ENCODE measurements at places on chromosomes 2 and 18.
A peak's percentile ranks its signal among the peaks of the same experiment; 100 is the strongest.

- peaks cover 12% of the 10 kb centered on the region for H3K4me1 ChIP-seq
- H3K27ac ChIP-seq, result no peak overlapping the region
- no peak for DNase-seq
- H3K36me3 ChIP-seq, result no peaks in the 10 kb centered on the region
- H3K4me3 ChIP-seq, result no peak overlapping the region
Observed at GRCh38 chr2:147137711-147138110, 707.1 kb upstream of the ACVR2A start.

DNA sequence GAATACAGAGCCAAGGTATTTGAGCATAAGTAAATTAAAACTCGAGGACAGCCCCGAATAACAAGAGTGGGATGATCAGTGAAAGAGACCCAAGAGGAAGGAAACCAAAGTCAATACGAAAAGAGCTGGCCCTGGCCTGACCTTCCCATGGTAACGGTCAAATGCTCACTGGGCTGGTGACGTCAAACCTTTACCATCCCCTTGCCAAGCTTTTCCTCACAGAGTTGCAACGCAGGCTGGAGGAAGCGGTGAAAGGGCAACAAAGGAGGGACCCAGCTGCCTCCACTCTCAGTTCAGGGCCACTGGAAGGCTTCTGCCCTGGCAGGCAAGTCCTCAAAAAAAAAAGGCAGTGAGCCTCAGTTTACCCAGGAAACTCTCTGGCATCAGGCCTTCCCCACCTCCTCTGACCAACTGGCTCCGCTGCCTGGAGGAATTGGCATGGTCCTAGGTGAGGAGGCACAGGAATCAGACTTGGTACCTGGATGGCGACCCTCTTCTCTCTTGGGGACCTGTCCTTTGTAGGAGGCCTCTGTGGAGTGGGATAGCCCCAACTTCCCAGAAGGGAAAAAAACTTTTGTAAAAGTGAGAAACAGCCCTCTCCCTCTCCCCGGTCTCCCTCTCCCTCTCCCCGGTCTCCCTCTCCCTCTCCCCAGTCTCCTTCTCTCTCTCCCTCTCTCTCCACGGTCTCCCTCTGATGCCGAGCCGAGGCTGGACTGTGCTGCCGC lies 212.4 kb downstream of the ANAPC1 start:
- H3K36me3 ChIP-seq, result peaks cover 6% of the 10 kb centered on the region
- H3K4me3 ChIP-seq, result no peak overlapping the region
- DNase-seq, result peak; percentile 59
- H3K27ac ChIP-seq, result peak overlapping the region; percentile 77

- H3K36me3 ChIP-seq, result peaks cover 5% of the 10 kb centered on the region
- no peak overlapping the region for H3K4me3 ChIP-seq
- peaks cover 13% of the 10 kb centered on the region for H3K4me1 ChIP-seq
- H3K27ac ChIP-seq, result no peak overlapping the region
- no peak for DNase-seq
- peaks cover 15% of the 10 kb centered on the region for H3K27me3 ChIP-seq
Observed at GRCh38 chr2:47654790-47655562, 128.0 kb upstream of the MSH6 start.

- peaks cover 38% of the 10 kb centered on the region for H3K4me1 ChIP-seq
- H3K36me3 ChIP-seq, result peaks cover 16% of the 10 kb centered on the region
- peak; percentile 71 for DNase-seq
- peak overlapping the region; percentile 79 for H3K27ac ChIP-seq
Observed at GRCh38 chr2:68832233-68832869, 38.8 kb downstream of the BMP10 start.

DNA sequence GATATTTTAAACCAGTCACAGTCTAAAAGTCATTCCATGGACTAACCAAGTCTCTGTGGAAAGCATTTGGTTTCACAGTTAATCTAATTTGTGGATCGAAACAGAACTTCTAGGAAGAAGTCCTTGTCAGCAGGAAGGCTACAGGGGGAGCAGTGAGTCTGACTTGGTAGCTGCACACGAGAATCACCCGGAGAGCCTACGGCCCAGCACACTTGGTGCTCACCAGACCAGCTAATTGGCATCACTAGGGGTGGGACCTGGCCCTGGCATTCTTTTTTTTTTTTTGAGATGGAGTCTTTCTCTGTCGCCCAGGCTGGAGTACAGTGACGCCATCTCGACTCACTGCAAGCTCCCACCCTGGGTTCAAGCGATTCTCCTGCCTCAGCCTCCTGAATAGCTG lies 97.7 kb downstream of the ZNF532 start:
- DNase-seq, result no peak
- H3K4me3 ChIP-seq, result no peak overlapping the region
- H3K27me3 ChIP-seq, result no peaks in the 10 kb centered on the region
- H3K27ac ChIP-seq, result no peak overlapping the region
- H3K4me1 ChIP-seq, result peaks cover 5% of the 10 kb centered on the region

DNA sequence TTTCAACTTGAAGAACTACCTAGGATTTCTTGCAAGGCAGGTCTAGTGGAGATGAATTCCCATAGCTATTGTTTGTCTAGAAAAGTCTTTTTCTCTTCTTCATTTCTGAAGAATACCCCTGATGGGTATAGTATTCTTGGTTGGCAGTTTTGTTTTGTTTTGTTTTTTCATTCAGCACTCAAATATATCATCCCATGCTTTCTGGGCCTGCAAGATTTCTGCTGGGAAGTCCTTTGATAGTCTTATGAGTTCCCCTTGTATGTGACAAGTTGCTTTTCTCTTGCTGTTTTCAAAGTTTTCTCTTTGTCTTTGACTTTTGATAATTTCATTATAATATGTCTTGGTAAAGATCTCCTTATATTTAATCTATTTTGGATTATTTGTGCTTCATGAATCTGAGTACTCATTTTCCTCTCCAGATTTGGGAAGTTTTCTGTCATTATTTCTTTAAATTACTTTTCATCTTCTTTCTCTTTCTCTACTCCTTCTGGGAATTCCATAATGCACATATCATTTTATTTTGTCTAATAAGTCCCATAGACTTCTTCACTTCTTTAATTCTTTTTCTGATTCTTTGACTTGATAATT lies 101.5 kb downstream of the DSC3 start:
- H3K36me3 ChIP-seq, result no peaks in the 10 kb centered on the region
- H3K27ac ChIP-seq, result no peak overlapping the region
- no peak for DNase-seq
- no peaks in the 10 kb centered on the region for H3K27me3 ChIP-seq

GRCh38 chr2:19580264-19580663 lies 221.8 kb upstream of the OSR1 start:
- H3K27me3 ChIP-seq, result no peaks in the 10 kb centered on the region
- no peaks in the 10 kb centered on the region for H3K36me3 ChIP-seq
- no peak overlapping the region for H3K27ac ChIP-seq

DNA sequence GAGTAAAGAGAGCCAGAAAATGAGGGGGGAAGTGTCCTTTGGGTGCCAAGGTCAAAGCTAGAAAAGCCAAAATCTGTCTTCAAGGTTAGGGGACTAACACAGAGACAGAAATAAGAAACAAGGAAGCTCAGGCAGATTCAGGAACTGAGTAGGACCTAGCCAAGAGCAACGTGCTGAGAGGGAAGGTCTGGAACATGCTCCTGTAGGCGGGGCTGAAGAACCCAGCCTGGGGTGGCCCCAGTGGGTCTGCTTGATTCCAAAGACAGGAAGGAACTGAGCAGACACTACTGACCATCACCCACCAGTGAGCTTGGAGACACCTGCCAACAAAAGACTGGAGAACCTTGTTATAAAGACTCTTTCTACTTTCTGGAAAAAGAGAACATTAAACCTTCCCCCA lies 105.1 kb downstream of the SP3 start:
- H3K36me3 ChIP-seq, result no peaks in the 10 kb centered on the region
- no peaks in the 10 kb centered on the region for H3K27me3 ChIP-seq
- no peak overlapping the region for H3K4me3 ChIP-seq

- no peaks in the 10 kb centered on the region for H3K4me1 ChIP-seq
- H3K4me3 ChIP-seq, result no peak overlapping the region
- no peak for DNase-seq
- H3K36me3 ChIP-seq, result no peaks in the 10 kb centered on the region
- H3K27ac ChIP-seq, result no peak overlapping the region
Observed at GRCh38 chr2:129742415-129743180, 236.9 kb upstream of the RAB6C start.

GRCh38 chr2:88832311-88832991 lies 141.0 kb downstream of the RPIA start:
- no peak overlapping the region for H3K4me3 ChIP-seq
- no peak for DNase-seq
- no peaks in the 10 kb centered on the region for H3K4me1 ChIP-seq
- H3K27ac ChIP-seq, result no peak overlapping the region

DNA sequence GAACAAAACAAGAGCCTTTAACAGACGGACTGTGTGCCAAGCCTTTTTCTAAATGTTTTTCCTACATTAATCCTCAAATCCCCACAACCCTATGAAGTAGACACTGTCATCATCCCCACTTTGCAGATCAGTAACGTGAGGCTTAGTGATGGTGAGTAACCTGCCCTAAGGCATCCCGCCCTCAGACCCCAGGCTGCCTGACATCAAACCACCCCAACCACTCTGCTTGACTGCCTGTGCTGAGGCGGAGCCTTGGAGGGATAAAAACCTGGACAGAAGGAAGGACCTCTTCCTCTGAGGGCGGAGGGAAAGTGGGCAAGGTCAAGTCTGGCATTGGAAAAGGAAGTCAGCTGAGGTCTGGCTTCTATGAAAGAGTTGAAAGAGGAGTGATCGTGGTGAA lies 104.6 kb downstream of the SP3 start:
- no peak overlapping the region for H3K4me3 ChIP-seq
- no peak for DNase-seq
- H3K36me3 ChIP-seq, result no peaks in the 10 kb centered on the region
- peaks cover 5% of the 10 kb centered on the region for H3K4me1 ChIP-seq
- H3K27ac ChIP-seq, result no peak overlapping the region

GRCh38 chr2:188695953-188696352 lies 278.2 kb upstream of the COL3A1 start:
- H3K36me3 ChIP-seq, result no peaks in the 10 kb centered on the region
- peaks cover 24% of the 10 kb centered on the region for H3K4me1 ChIP-seq

DNA sequence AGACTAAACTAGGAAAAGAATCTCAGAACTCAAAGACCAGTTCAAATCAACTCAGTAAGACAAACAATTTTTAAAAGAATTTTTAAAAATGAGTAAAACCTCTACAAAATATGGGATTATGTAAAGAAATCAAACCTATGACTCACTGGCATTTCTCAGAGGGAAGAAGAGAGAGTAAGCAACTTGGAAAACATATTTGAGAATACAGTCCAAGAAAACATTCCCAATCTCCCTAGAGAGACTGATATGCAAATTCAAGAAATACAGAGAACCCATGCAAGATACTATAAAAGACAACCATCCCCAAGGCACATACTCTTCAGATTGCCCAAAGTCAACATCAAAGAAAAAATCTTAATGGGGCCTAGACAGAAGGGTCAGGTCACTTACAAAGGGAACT lies 162.7 kb downstream of the WDPCP start:
- no peaks in the 10 kb centered on the region for H3K36me3 ChIP-seq
- no peak overlapping the region for H3K4me3 ChIP-seq
- DNase-seq, result no peak
- H3K27ac ChIP-seq, result no peak overlapping the region
- H3K4me1 ChIP-seq, result no peaks in the 10 kb centered on the region

DNA sequence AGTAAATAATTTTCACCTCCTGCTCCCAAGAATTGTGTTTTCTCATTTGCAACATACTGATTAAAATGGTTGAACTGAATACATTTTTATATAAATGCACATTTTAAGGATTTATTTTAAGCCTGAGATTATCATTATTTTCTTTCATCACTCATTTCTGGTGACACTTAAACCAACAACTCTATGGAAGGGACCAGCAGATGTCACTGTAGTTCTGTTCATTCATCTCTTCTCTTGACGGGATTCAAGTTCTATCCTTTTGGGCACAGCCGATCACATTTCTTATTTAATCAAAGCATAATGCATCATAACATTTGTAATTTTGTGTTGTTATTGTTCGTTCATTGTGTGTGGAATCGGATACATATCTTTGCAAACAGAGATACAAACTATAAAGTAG lies 417.9 kb downstream of the HRH4 start:
- no peak for DNase-seq
- H3K36me3 ChIP-seq, result no peaks in the 10 kb centered on the region
- H3K27ac ChIP-seq, result no peak overlapping the region
- H3K27me3 ChIP-seq, result peaks cover 80% of the 10 kb centered on the region
- no peaks in the 10 kb centered on the region for H3K4me1 ChIP-seq

- no peaks in the 10 kb centered on the region for H3K4me1 ChIP-seq
- H3K4me3 ChIP-seq, result no peak overlapping the region
- no peak for DNase-seq
- no peaks in the 10 kb centered on the region for H3K27me3 ChIP-seq
Observed at GRCh38 chr2:162174746-162175145, 22.7 kb upstream of the GCG start.

- H3K4me1 ChIP-seq, result no peaks in the 10 kb centered on the region
- no peaks in the 10 kb centered on the region for H3K27me3 ChIP-seq
- DNase-seq, result no peak
- H3K36me3 ChIP-seq, result no peaks in the 10 kb centered on the region
- H3K4me3 ChIP-seq, result no peak overlapping the region
- H3K27ac ChIP-seq, result no peak overlapping the region
Observed at GRCh38 chr2:114265261-114265660, 177.2 kb upstream of the DPP10 start.

GRCh38 chr2:59046401-59047372 lies 805.6 kb upstream of the FANCL start:
- DNase-seq, result no peak
- H3K4me3 ChIP-seq, result no peak overlapping the region
- H3K4me1 ChIP-seq, result no peaks in the 10 kb centered on the region
- no peaks in the 10 kb centered on the region for H3K27me3 ChIP-seq

DNA sequence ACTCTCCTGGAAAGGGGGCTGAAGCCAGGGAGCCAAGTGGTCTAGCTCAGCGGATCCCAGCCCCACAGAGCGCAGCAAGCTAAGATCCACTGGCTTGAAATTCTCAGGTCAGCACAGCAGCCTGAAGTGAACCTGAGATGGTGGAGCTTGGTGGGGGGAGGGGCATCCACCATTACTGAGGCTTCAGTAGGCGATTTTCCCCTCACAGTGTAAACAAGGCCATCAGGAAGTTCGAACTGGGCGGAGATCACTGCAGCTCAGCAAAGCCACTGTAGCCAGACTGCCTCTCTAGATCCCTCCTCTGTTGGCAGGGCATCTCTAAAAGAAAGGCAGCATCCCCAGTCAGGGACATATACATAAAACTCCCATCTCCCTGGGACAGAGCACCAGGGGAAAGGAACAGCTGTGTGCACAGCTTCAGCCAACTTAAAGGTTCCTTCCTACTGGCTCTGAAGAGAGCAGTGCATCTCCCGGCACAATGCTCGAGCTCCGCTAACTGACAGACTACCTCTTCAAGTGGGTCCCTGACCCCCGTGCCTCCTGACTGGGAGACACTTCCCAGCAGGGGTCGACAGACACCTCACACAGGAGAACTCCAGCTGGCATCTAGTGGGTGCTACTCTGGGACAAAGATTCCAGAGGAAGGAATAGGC lies 282.3 kb upstream of the EPC2 start:
- no peak overlapping the region for H3K27ac ChIP-seq
- no peaks in the 10 kb centered on the region for H3K36me3 ChIP-seq
- no peak overlapping the region for H3K4me3 ChIP-seq
- H3K27me3 ChIP-seq, result no peaks in the 10 kb centered on the region
- no peaks in the 10 kb centered on the region for H3K4me1 ChIP-seq

All from Calu3 (cell line).